ENCODE measurements at places on chromosomes 1 and 21.

DNA sequence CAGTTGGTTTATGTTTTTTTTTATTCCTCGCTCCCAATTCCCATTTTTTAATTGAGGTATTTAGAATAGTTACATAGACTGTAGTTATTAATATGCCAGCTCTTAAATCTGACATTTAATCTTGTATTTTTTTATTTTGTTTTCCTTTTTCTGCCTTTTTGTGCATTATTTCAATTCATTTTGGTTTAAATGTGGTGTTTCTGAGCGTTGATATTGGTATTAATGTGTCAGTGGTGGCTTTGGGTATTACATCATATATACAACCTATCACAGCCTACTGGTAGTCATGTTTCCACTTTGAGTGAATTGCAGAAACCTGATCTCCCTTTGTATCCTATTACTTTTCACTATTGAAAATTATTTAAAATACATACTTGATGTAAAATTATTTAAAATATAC, 1027.3 kb downstream of the KCNT2 start:
- no peak for DNase-seq

DNA sequence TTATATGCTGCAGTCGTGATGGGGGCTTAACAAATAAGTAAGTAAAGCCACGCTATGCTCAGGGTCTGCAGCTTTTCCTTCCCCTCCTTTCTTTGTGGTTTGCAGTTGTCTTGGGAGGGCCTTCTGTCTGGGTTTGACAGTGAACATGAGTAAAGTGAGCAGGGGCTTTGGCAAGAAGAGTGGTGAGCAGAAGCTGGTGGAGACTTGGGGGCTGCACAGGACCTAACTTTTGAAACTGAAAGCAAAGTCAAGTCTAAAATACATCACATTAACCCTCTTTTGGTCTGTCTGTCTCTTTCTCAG, 368.6 kb upstream of the VAMP3 start:
- DNase-seq, result no peak

DNA sequence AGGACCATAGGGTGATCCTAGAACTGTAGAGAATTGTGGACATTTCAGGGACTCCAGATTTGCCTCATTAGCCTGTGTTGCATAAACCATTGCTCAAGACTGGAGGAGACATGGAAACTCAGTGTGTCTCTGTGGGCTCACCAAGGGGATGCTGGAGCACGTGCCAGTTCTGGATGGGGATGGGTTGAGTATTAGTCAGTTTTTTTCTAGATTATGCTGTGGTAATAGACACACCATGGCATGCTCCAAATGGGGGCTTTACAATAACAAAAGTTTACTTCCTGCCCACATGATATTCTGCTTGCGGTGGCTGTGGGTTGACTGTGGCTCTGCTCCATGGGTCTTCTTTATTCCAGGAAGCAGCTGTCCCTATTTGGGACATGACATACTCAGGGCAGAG, 125.4 kb downstream of the FOXD2 start:
- no peak for DNase-seq

GRCh38 chr21:40454057-40454456, 392.9 kb downstream of the DSCAM start:
- no peak for DNase-seq

DNA sequence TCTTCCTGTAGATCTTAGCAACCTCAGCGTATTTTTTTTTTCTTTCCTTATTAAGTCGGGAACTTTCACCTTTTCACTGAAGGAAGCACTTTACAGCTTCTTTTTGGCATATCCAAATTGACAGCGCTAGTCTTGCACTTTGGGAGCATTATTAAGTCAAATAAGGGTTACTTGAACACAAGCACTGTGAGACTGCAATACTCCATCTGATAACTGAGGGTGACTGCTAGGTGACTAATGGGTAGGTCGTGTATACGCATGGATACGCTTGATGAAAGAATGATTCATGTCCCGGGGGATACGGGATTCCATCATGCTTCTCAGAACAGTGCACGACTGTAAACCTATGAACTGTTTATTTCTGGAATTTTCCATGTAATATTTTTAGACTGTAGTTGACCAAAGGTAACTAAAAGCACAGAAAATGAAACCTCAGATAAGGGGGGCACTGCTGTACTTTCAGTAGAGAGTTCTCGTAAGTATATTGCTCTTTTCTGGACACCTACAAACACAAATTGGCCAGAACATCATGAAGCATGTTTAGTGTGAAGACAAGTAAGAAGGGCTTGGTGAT, 364.7 kb downstream of the SMYD3 start:
- DNase-seq, result no peak

DNA sequence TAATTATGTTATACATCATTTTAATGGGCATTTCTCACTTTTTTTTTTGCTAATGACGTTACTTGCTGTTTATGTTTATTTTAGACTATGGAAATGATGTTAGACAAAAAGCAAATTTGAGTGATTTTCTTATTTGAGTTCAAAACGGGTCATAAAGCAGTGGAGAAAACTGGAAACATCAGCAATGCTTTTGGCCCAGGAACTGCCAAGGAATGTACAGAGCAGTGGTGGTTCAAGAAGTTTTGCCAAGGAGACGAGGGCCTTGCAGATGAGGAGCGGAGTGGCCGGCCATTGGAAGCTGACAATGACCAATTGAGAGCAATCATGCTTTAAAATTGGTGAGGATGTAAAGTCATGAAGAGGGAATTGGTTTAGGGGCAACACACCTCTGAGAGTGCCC, 32.1 kb upstream of the KCNE2 start:
- DNase-seq, result no peak

DNA sequence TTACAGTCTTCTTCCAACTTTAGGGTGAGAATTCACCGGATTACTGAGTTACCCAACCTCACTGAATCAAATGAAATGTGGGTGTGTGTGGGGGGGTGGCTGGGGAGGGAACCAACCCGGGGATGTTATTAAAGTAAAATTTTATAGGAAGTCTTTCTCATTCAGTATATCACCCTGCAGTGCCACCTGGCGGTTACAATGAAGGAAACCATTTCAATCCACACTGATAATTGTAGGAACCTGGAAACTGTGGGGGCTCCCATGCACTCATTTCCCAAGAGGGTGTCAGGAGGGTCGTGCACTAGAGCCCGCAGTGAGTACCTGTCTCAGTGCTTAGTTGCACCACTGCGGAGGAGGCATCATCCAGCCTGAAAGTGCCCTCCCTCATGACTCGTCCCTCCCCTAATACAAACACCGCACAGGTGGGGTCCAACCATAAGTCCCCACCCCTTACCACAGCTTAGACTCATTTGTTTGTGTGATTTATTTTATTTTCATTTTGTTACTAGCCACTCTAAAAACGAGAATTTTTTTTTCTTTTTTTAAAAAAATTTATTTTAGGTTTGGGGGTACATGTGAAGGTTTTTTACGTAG, 29.1 kb upstream of the IGSF5 start:
- peak; percentile 55 for DNase-seq

GRCh38 chr1:153535242-153536011, at the start of gene S100A6:
S100A6 (minus strand) TSS chr1:153535991; CDS start chr1:153535339, 652 bp downstream.
- DNase-seq, result peak; percentile 30

DNA sequence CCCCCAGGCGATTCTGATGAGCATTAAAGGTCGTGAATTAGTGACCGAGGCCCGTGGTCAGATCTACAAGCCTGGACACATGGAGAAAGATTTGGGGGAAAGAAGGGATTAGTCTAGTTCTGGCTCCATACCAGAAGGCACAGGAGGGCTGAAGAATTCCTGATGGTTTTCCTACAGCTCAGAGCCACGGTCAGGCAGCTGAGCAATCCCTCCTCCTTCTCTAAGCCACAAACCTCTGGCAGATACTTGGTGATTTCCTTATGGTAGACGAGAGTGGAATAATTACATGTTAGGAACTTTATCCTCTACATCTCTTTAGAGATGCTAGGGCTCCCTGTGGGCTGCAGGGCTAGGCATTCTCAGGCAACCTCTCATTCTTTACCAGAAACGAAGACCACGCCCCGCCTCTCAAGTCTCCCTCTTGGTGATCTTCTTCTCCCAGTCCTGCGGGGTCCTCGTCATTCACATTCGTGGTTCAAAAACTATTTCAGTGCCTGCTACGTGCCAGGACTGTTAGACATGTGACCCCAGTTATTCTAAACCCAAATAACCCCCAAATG, 20.5 kb upstream of the ZBTB18 start:
- DNase-seq, result no peak

GRCh38 chr1:8767006-8767405, 50.4 kb downstream of the RERE start:
- no peak for DNase-seq

- DNase-seq, result no peak
Observed at GRCh38 chr1:63155437-63155836, 166.9 kb upstream of the FOXD3 start.

DNA sequence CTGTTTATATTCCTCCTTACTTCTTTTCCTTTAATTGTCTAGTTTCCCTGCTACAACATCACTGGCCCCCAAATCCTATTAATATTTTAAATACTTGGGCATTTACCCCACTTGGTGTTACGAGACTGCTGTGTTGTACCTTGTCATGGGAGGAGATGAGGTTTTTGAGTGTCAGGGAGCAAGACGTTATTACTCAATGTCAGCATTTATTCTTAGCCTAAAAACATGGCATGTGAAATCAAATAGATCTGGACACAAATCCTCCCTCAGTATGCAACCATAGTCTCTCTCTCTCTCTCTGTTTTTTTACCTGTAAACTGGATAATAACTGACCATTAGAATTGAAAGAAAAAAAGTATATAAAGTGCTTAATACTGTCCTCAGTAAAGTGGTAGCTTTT, 4.6 kb downstream of the LRRC8B start:
- no peak for DNase-seq

- DNase-seq, result no peak
Observed at GRCh38 chr1:11494771-11495170, 15.8 kb downstream of the DISP3 start.

- DNase-seq, result no peak
Observed at GRCh38 chr1:6651909-6652308, 27.2 kb downstream of the THAP3 start.

DNA sequence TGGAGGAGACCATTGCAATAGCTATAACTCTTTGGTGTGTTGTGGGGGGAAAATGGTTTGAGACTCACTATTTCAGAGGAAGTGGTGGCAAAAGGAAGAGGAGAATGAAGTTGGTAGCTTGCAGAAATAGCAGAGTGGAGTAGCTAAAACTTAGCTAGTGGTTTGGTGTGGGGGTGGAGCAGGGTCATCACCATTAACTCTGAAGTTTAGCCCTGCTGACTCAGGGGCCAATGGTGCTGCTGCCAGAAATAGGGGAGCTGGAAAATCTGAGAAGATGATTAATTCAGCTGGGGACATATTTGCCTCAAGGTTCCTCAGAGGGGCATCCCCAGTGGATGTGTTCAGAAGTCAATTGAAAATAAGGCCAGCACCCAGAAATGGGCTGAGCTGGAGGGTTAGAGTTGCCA, 65.4 kb downstream of the RUNX1 start:
- DNase-seq, result no peak

DNA sequence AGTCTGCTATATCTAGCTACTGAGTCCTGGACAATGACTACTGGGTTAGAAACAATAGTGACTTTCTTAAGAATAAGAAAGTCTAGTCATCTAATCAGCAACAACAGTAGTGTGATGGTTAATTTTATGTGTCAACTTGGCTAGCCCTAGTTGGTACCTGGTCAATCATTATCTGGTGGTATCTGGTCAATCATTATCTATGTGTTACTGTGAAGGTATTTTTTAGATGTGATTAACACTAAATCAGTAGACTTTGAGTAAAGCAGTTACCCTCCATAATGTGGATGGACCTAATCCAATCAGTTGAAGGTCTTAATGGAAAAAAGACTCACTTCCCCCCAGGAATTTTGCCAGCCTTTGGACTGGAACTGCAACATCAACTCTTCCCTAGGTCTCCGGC, 312.6 kb downstream of the SIPA1L2 start:
- no peak for DNase-seq

DNA sequence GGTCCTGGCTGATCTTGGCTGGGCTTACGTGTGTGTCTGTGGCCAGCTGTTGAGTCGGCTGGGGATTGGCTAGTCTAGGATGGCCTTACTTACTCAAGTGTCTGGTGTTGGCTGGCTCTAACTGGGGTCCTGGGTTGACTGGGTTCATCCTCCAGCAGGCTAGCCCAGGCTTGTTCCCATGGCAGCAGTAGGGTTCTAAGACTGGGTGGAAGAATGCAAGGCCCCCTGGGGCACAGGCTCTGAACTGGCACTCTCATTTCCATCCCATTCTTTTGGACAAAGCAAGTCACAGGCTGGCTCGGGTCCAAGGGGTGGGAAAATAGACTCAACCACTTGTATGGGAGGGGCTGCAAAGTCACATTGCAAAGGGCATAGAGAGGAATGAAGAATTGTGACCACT, 7.9 kb upstream of the OPRD1 start:
- no peak for DNase-seq

DNA sequence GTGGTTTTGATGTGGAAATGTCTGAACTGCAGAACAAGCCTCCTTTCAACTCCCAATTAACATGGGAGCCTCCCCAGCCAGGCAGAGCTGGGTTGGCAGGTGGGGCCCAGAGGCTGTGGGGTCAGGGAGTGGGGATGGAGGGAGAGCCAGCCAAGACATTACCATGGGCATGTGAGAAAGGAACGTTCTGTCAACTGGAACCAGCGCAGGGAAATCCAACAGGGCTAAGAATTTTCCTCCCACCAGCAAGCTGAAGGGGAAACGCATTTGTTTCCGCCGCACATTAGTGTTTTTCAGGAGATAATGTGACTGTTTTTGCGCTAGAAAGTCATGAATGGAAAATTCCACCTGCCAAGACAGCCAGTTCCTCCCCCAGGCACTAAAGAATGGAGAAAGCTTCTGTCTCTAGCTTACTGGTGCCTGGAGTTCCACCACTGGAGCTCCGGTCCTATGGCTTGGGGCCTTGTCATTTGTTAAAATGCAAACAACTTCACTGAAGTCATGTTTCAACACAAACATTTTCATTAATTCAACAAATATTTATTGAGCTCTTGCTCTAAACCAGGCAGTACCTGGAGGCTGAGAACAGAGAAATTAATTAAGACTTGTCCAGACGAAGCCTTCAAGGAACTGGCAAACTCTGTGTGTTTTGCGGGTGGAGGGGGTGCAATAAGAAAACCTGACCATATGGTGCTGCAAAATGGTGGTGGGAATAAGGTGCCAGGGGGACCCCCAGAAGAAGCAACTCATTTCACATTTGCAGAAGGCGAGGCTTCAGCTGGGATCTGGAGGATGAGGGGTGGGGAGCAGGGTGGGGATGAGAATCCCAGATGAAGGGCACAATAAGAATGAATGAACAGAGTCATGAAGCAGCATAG, 305.1 kb downstream of the MATN1 start:
- no peak for DNase-seq

DNA sequence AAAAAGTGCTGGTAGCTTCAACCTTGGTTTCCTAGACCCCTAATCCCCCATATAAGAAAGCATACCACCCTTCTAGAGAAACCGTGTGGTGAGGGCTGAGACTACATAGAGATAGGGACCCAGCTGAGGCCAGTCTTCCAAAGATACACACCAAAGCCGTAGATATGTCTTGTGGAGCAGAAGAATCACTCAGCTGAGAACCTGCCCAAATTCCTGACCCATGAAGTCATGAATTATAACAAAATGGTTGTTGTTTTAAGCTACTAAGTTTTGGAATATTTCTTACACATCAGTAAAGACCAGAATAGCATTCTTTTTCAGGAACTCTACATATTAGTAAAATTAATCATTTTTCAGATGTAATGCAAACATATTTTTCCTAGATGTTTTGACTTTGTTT, 3.3 kb upstream of the SNRPE start:
- no peak for DNase-seq
